ENCODE measurements at places on chromosomes 7 and 10.

GRCh38 chr7:140605337-140605736 is 35.3 kb downstream of the DENND2A start:
- DNase-seq, result no peak

GRCh38 chr10:6240254-6240653 is 37.5 kb downstream of the PFKFB3 start:
- DNase-seq, result no peak

- no peak for DNase-seq
These were observed 387.4 kb downstream of the ETV1 start for GRCh38 chr7:13602036-13602435.

DNA sequence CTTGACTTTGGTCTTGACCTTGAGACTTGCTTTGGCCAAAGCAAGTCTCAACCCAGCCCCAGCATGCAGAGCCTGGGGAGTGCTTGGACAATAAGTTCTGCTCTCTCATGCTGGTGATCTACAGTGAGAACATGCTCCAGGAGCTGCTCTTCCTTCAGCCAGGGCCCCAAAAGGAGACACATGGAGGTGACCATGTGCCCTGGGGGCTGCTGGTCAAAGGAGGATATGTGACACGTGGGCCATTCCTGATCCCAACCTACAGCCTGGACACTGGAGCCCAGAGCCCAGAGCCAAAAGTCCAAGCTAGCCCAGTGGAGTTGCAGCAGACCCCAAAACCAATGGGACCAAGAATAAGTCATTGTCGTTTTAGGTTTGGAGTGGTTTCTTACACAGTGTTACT is 78.2 kb upstream of the CHST15 start:
- DNase-seq, result no peak

GRCh38 chr10:95877881-95878280 is 29.9 kb upstream of the CC2D2B start:
- DNase-seq, result no peak

All from psoas muscle (tissue), 8 donors.